Stimulated activated CD4-positive, alpha-beta T cell treated with anti-CD3 and anti-CD28 coated beads, Interleukin-4, amount 100 ng/mL, for 1 hour (primary cell): ENCODE measurements at places on chromosomes 6 and 20.
A peak's percentile ranks its signal among the peaks of the same experiment; 100 is the strongest.

DNA sequence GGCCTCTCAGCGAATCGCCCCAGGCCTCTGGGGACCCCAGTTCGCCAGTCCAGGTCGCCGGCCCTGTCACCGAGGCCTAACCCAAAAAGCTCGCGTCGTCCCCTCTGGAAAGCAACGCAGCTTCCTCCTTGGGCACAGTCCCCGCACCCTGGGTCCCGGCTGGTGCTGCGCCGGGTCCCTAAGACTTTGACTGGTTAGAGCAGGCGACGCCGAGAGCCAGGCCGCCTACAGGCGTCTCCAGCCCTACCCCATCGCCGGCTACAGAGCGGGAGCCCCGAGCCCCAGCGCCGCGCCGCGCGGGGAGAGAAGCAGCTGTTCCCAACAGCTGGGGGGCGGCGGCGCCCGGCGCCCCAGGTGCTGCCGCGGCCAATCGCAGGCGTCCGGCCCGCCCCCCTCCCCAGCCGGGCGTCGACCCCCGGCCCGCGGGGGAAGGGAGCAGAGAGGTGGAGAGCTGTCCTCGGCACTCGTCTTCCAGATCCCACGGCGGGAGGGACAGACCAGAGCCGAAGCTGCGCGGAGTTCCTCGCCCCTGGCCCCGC lies 540 bp upstream of the RBM24 start:
- DNase-seq: peak; percentile 11

DNA sequence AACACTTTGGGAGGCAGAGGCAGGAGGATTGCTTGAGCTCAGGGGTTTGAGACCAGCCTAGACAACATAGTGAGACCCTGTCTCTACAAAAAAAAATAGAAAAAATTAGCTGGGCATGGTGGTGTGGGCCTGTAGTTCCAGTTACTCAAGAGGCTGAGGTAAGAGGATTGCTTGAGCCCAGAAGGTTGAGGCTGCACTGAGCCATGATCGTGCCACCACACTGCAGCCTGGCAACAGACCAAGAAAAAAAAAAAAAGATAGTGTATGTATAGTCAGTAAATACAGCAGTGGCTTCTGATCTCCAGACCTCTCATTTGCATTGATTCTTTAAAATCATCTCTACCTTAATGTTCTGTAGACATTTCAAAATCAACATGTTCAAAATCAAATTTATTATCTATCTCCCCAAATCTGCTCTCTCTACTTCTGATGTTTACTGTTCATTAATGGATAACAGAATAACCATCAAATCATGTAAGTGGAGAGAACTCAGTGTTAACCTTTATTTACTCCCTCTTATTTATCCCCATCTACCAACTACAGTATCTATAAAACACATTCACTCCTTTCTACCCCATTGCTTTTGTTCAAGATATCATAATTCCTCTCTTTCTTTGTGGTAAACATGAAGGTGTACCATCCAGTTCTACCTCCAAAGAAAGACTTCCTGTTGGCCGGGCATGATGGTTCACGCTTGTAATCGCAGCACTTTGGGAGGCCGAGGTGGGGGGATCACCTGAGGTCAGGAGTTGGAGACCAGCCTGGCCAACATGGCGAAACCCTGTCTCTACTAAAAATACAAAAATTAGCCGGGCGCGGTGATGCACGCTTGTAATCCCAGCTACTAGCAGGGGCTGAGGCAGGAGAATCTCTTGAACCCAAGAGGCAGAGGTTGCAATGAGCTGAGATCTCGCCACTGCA lies 7.7 kb downstream of the PROCR start:
- no peak for DNase-seq

DNA sequence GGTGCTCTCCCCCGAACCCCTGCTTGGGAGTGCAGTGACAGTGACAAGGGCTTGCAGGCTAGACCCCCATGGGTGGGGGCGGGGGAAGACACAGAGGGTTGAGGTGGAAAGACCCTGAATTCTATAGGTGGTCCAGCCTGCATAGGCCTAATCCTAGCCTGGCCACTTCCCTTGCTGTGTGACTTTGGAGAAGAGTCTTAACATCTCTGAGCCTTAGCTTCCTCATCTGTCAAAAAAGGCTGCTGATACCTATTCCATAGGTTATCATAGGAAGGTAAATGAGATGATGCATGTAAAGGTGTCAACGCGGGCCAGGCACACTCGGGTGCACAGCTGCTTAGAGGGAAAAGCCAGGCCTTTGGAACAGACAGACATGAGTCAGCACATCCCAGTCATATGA lies 15.8 kb downstream of the BPIFB4 start:
- DNase-seq: no peak

GRCh38 chr6:133245007-133245406 lies 3.9 kb downstream of the EYA4 start:
- DNase-seq: no peak

- DNase-seq: no peak
Measured at GRCh38 chr6:12024699-12025434, 12.8 kb downstream of the HIVEP1 start.

DNA sequence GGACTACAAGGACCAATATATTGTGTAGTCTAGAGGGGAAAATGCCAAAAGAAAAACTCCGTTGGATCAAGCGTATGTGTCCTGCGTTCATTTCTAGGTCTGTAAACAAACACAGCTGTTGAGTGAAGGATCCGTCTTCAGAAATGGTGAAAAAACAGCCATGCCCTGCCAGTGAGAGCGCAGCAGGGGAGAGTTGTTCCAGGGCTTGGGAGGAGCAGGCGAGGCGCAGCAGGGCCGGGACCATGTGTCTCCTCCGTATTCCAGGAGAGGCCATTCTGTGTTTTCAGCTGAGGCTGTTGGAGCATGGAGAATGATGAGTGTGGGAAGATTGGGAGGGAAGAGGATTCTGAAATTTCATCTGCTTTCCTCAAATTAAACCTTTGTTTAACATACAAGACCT lies 38.0 kb downstream of the BMP6 start:
- DNase-seq: no peak

GRCh38 chr6:5718231-5718947 lies 288.3 kb downstream of the NRN1 start:
- DNase-seq: no peak
